ENCODE measurements at places on chromosomes 2 and 18.

- DNase-seq = no peak
Measured at GRCh38 chr2:42844366-42844765, 52.0 kb upstream of the HAAO start.

DNA sequence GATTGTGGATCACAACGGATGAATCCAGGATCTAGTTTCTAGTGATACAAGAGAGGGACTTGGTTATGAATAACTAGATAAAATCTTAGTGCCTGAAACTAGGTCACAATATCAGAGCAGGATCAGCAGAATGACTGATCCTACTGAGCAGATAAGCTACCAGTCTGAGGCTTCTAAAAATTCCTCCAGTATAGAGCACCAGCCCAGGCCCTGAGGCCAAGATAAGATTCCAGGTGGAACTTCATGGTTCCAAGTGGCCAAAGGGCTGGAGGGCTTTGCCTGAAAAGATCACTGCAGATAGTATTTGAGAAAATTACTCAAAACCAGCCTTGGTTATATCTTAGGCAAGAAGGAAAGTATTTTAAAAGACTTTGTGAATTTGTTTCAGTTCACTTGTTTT, 162.4 kb downstream of the GREB1L start:
- DNase-seq = no peak

DNA sequence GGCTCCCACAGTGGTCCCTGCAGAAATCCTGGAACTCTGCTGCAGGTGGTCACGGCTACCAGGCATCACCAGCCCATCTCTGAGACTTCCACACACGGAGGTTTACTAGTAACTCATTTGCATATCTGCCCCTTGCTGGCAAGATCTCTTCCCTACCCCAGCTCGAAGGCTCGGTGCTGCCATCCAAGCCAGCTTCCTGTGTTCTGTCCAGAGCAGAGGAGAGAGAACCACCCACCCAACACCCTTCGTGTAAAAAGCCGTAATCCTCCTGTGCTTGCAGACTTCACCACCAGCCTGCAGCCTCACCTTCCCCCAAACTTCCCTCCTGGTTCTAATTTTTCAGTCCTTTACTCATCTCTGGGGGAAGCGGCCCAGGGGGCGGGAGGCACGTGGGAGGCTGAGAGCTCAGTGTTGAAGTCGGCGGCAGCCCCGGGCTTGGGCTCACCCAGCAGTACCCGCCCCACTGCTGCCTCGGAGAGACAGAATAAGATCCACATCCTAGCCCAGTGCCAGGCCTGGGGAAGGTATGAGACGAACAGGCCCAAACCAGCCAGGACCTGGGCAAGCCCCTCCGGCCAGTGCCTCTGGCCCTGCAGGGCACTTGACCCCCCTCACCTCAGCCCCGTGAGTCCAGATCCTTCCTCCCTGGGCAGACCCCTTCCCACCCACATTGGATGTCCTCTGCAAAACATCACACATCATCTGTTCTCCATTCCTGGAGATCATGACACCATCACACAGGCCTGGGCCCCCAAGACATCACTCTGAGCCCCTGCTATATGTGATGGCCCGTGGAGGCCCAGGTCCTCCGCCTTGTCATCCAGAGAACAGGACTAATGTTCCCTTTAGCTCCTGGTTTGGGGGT, 145.8 kb upstream of the ID2 start:
- no peak for DNase-seq

DNA sequence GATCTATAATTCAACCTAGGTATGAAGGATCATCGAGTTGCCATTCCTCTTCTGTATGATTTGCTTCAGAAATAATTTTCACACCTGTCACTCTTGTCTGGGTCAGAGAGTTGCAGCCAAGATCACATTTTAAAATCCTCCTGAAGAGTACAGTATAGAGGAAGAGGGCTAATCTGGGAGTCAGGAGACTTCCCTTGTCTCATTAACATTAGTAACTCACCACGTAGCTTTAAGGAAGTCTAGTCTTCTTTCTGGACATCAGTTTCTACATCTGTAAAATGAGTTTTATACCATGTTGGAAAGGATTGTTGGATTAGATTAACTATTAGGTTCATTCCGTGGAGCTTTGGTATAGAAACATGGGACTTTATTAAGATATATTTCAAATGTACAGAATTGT, 109.4 kb downstream of the TDRD15 start:
- no peak for DNase-seq

DNA sequence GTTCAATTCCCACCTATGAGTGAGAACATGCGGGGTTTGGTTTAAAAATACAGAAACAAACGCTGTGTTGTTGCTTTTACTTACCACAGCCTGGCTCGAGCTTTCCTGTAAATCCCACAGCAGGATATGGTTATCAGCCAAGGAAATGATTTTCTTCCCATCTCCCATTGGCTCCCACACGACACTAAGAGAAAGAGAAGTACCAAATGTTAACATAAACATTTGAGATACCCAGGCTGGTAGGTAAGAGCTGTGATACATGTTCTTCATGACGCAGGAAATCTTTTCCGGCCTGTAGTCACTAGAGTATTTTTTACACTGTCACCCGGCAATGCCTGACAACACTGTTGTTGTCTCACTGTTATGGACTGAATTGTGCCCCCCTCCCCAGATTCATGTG, 163.6 kb downstream of the EIPR1 start:
- no peak for DNase-seq

GRCh38 chr2:60958361-60958760, 59.2 kb upstream of the PEX13 start:
- no peak for DNase-seq

DNA sequence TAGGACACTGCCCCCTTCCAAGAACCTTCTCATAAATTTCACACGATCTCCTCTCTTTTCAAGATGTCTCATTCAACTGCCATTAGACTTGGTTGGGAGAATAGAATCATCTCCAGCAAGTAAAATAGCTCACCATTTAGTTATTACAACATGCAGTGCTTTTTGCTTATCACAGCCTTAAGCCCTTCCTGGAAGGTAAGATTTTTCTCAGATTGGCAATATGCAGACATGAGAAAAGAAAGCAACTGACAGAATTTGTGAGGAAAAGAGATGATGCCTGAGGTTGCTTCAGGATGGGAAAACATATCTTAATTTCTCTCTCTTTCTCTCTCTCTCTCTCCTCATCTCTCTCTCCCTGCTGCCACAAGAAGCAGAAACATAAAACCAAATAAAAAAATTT, 855.1 kb upstream of the ACVR2A start:
- DNase-seq = no peak

- DNase-seq = no peak
Measured at GRCh38 chr2:54497763-54498680, 41.9 kb downstream of the SPTBN1 start.

GRCh38 chr18:57906852-57907251, 103.7 kb upstream of the ATP8B1 start:
- DNase-seq = no peak

- no peak for DNase-seq
Measured at GRCh38 chr2:86237172-86237571, 37.9 kb downstream of the MRPL35 start.

DNA sequence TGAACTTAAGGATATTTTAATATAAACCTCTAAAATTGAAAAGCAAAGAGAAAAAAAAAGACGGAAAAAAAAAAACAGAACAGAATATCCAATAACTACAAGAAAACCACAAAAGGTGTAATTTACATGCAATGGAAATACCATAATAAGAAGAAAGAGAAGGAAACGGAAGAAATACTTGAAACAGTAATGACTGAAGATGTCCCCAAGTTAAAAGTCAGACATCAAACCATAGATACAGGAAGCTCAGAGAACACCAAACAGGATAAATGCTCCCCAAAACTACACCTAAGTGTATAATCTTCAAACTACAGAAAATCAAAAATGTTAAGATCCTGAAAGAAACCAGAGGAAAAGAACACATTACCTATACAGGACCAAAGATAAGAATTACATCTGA, 39.2 kb downstream of the FBXO15 start:
- DNase-seq = no peak

- no peak for DNase-seq
Measured at GRCh38 chr18:75391279-75392225, 36.0 kb downstream of the SMIM21 start.

DNA sequence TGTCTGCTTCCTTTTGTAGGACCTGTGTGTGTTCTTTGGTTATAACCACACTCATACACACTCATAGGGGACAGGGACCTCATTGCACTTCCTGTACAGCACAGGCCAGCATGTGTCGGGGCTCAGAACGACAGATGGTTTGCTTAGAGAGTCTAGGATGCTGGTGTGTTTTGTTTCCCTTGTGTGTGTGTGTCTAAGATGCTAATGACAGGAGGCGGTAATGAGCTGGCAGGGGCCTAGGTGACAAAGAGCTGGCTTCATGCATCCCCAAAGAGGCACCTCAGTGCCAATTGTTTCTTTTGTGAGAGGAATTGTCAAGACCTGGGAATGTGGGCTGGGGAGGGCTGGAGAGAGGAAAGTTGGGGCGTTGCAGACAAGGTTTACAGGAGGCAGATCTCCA, 66.6 kb downstream of the CELF4 start:
- DNase-seq = no peak

DNA sequence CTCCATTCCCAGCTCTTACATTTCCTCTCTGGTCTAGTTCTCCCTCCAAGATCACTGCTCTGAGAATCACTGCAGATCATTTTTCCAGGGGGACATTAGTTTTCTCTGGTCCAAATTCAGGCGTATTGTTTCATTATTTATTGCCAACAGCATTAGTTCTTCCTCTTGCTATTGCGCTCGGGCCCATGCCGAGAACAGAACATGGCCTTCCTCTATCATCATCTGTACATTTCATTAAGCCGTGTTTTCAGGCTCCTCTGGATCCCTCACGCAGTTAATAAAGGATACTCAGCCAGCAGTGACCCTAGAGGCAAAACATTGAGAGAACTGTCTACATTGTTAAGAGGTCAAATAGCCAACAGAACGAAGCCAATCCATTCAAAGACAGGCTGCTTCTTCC, 63.9 kb downstream of the CCBE1 start:
- no peak for DNase-seq

DNA sequence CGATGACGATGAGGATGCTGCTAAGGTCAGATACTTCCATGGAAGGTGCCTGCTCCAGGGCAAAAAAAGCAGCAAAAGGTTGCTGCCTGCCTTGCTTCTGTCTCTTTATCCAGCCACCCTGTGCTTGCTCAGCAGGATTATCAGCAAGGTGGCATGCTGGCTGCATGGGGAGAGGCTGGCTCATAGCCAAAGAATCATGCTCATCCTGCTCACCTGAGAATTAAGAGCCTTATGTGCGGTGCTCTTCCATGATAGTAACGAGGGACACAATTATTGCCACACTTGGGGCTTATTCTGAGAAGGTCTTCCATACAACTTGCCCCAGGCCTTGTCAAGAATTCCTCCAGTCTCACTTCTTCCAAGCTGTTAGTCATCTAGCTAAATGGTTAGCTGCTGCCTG, 60.4 kb upstream of the SEC11C start:
- peak; percentile 62 for DNase-seq

DNA sequence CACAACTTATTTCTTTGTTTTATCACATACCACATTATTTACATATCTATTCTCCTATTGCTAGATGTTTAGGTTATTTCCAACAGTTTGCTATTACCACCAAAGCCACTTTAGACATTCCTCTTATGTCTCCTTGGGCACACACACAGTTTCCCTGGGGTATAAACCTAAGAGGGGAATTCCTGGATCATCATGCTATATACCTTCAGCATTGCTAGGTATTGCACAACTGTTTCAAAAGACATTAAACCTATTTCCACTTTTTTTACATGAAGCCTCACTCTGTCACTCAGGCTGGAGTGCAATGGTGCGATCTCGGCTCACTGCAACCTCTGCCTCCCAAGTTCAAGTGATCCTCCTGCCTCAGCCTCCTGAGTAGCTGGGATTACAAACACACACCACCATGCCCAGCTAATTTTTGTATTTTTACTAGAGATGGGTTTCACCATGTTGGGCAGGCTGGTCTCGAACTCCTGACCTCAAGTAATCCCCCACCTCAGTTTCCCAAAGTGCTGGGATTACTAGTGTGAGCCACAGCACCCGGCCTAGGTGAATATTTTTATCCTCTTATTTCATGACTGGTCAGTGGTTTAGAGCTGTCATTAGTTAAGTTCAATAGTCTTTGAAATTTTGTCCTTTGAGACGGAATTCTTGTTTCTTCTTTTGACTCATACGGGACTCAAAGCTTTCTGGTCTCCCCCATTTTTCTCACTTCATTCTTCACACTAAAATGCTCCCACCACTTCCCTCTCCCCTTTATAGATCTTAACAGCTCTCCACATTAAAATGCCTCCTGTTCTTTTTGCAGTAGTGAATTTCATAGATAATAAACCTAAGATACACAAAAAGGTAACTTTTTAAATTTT, 30.3 kb downstream of the SULT1C4 start:
- no peak for DNase-seq

- DNase-seq = no peak
Measured at GRCh38 chr18:9531791-9532410, 56.6 kb downstream of the RALBP1 start.

GRCh38 chr2:239580199-239580527, 179.3 kb upstream of the HDAC4 start:
- DNase-seq = no peak

- DNase-seq = peak; percentile 21
Measured at GRCh38 chr2:165864296-165864695, 70.2 kb upstream of the GALNT3 start.

GRCh38 chr2:32135409-32135808, 30.3 kb upstream of the SLC30A6 start:
- DNase-seq = no peak

DNA sequence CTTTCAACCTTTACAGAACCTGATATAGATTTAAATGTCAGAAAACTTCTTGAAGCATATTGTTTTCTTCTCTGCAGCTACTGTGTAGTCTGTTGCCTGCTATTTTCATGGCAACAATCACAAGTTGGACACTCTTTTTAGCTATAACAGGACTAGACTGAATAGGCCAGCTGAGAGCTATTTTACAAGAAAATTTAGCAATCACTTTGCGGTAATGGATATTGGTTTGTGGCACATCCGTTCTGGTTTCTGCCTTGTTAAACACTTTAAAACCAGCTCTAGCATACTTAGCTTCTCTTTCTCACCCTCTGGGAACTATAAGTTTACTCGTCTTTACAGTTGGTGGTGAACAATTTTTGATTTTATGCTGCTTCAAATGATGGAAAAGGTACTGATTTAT, 125.7 kb downstream of the MAP2 start:
- DNase-seq = no peak

- no peak for DNase-seq
Measured at GRCh38 chr2:137928547-137929518, 35.4 kb upstream of the HNMT start.

GRCh38 chr2:176090862-176091261, 1.7 kb upstream of the HOXD13 start:
- DNase-seq = no peak

- DNase-seq = no peak
Measured at GRCh38 chr2:216792222-216793021, 67.4 kb downstream of the TNP1 start.

DNA sequence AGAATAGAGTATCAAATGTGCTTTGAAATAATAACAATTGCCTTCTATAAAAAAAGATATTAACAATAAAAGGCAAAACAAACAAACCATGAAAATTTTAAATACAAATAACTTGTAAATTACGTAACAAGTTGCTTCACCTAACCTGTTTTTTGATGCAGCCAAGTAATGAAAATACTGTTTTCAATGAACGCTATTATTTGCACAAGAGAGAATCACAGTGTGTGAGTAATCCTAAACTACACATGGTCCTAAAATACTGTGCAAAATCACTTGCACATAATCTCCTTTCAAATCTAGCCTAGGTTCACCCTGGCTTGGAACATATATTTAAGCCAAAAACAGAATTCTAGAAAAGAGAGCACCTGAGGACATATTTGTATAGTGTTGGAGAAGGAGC, 98.9 kb downstream of the CCDC148 start:
- DNase-seq = no peak

All from NCI-H1105 treated with DMSO at 0.1 percent for 48 hours (cell line).